CD4-positive, alpha-beta T cell treated with Interleukin-15 for 4 hours (primary cell): ENCODE measurements at places on chromosomes 2 and 18.

- no peak for DNase-seq
These were observed 252.8 kb downstream of the MTX2 start for GRCh38 chr2:176521878-176522670.

DNA sequence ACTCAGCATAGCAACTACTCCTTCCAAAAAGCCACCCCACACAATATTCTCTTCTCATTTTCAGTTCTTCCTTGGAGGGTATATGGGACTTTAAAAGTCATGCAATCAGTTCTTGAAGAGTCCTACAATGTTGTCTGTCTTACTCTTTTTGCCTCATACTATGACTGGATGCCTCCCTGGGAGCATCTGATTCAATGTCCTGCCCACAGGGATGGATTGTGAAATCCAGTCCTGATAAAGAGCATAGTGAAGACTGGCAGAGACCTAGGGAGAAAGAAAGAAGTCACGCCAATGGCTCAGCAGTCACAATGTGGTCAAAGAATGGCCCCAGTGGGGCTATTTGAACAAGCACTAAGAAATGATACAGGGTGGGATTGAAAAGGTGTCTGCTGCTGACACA is 155.1 kb upstream of the SERPINE2 start:
- no peak for DNase-seq

GRCh38 chr2:127097471-127097765 is 9.5 kb downstream of the BIN1 start:
- DNase-seq, result no peak

DNA sequence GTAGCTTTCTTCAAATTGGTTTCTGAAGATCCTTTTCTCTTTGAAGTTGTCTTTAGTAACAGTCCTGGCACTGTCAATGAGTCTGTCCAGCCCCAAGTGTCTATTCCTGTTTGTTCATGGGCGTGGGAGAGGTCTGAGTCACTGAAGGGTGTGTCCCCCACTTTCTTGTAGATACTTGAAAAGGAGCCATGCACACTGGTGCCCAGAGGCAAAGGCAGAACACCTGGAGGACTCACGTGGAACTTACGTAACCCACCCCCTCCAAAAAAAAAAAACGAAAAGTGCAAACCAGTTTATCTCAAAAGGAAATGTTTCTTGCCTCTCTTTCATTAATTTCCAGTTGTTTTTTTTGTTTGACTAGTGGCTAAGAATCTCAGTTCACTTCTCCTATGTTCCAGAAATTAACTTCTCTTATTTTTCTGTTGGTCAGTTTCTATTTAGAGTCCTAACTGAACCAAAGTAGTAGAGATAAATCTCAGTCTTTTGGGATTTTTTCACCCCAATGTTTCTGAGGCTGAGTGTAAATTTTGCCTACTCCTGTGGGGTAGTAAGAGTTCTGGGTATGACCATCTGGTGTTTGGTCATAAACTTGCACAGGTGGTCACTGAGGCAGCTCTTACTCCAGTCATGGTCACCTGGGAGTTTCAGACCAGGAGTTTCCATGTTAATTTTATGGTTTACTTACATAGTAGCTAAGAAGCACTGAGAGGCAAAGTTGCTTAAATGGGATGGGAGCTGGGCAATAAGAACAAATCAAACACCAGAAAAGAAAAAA is 54.9 kb downstream of the DSC3 start:
- no peak for DNase-seq

GRCh38 chr2:52976143-52976949 is 791.3 kb upstream of the CHAC2 start:
- DNase-seq, result no peak

GRCh38 chr2:212156088-212156487 is 382.5 kb downstream of the ERBB4 start:
- DNase-seq, result no peak

GRCh38 chr2:68303033-68303901 is 16.5 kb downstream of the CNRIP1 start:
- no peak for DNase-seq

DNA sequence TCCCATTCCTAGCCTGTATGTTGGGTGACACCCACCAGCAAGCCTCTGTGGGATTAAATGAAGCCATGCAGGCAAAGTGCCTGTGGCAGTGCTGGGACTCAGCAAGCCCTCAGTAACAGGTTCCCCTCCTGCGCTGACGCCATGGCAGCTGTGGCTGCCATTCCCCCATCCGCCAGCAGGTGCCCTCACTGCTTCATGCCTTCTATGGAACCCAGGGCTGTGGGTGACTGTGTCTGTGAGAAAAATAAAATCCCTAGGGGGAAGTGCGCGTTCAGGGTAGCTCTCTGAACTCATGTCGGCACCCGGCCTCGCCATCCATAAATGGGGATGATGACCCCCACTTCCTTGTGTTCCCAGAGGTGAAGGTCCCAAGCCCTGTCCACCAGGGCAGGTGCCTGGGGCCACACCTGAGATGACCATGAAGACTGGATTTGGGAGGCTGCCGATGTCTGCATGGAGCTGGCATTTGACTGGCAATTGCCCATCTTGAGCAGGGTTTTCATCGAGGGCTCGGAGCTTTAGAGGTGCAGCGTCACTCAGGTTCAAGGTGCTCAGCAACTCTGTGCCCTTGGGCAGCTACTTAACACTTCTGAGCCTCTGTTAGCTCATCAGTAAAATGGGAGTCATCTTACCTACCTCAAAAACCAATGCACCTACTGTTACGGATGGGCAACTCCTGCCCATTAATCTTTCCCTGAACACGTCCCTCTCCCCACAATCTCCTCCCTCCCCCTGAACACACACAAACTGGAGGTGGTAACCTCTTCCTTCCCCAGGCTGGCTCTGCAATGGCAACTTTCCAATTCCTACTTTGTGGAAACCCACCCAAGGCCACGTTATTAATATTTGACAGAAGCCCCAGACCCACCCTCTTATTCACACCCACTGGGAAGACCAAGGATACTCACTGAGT is 2.9 kb upstream of the MAL start:
- peak; percentile 85 for DNase-seq

DNA sequence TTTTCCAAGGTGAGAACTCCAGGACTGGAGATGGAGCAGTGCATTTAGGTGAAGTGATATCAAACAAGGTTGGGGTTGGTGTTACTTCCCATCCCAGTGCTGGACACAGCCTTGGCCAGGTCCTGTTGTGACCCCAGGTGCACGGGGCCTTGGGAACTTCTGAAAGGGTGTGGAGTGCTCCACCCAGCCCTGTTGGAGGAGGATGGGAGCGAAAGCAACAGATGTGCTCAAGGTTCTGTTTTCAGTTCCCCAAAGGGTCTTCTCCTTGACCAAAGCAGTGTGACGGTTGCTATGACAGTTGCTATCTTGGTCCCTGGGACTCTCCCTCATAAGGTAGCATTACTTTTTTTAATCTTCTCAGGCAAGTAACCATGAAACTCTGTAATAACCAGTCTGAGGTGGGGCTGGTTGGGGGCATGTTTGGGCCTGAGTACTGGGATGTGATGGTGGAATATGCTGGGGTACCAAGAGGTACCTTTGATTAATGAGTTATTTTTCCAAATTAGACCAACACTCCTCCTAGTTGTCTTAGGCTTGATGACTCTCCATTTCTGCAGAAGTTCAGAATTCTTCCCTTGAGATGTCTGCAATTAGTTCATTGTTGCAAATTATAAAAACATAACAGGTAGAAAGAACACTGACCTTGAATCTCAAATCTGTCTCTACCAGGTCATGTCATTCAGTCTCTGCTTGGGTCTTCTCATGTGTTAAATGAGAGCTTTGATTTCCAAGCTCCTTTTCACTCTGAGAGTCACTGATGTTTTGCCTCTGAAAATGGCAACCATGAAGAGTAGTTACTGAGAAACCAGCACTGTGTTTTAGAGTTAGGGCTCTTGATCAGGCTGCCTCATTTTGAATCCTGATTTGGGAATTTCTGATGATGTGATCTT is 154.5 kb downstream of the RPIA start:
- DNase-seq, result no peak

DNA sequence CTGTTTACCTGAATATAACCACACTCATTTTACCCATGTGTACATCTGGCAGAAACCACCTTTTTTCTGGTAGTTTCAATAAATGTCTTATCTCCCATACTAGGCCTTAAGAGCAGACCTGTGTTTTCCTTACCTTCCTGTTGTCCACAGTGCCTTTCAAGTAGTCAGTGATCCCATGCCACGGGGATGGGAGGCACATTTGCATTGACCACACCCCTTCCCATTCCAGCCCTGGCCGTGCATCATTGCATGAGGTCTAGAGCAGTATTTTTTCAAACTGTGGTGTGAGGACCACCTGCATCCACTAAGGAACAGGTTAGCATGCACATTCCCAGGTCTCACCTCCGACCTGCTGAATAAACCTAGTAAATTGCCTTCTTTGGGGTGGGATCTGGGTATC is 165.2 kb upstream of the FOSL2 start:
- no peak for DNase-seq

DNA sequence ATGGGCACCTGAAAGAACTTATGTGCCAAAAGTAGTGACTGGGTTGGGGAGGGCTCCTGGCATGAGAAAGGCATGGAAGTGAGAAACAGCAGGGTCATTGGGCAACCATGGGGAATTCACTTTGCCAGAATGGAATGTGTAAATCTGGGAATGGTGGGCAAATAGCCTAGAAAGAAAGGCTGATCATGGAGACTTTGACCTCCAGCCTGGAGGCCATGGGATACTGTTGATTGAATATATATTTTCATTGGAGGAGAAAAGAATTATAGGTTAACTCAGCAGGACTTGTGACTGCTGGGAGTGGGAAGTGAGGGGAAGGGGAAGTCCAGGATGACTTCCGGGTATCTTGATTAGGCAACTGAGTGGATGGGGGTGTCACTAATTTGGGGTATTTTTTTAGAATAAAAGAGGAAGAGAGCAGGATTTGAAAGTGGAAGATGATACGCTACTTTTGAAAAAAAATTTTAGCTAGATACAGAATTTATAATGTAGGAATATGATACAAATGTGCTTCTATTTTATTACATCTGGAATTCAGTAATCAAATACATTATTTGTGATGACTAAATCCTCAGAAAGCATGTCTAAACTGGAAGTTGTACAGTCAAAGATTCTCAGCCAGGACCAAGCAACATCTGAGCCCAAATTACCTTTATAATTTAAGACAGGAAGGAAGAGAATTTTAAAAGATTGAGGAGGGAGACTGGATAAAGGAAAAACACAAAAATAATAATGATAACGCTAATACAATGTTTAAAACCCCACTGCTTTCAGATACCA is 116.2 kb downstream of the GATA6 start:
- DNase-seq, result no peak

DNA sequence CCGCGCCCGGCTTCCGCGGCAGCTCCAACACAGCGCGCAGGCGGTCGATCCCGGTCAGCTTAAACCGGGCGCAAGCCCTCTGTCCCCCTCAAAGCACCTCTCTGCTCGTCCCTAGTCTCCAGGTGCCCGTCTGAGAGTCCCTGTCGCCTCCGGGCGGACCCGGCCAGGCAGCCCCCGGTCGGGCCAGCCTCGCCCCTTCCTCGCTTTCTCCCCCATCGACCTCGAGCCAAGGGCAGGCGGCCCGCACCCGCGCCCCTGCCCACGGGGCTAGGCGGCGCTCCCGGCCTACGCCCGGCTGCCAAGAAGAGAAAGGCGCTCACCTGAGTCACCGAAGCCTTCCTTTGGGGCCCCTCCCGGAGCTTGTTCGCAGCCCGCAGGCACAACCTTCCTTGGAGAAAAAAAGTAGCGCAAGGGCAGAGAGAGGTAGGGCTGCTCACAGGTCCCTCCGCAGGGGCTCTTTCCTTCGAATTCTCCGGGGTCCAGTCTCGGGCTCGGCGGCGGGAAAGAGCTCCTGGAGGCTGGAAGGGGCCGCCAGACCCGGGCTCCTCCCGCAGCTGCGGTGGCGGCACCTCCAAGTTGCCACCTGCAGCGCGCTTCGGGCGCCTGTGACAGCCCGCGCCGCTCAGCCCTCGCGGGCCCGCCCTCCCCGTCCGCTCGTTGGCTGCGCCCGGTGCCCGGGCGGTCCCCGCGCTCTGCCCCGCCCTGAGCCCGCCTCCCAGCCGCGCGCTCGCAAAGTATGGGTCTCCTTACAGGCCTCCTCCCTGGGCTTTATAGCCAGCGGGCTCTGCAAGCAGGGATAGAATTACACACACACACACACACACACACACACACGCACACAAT is 86.5 kb upstream of the EPB41L3 start:
- DNase-seq, result no peak

DNA sequence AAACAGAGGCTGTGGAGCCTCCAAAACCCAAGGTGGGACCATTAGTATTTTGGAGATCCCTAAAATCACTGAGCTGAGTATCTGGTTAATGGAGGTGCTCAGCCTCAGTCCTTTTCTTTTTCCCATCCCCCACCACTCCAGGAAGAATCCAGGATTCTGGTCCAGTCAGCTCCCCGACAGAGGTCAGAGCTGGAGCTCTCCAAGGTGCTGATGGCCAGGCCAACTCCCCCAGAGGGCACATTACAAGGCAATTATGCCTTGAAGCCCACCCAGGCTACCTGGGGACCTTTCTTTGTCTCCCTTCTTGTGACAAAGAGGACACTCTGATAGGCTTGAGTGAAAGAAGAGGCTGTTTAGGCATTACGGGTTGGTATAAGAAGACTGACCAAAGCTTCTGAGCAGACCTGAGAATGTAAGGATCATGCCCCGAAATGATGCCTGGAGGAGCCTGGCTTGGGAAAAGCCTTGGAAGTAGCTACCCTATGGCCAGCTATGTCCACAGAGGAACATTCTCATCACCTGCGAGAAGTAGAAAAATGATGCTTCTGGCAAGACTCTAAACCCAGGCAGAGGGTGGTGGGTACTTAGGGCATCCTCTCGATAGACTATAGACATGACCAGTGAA is 102.5 kb upstream of the LDAH start:
- DNase-seq, result no peak

DNA sequence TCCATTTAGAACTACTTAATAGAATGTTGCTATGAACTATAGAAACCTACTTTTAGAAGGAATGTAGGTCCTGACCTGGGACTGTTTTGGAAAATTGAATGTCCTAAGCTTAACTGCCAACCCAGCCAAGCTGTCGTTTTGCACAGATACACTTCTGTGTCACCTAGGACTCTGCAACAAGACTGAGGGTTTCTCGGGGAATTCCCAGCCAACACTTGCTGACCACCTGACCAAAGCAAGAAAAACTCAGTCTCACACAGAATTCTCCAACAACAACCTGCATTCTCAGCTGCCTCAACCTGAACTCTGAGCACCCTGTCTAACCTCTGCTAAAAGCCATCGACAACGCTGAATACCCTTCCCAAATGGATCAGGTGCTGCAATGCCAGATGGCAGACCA is 128.2 kb downstream of the SS18 start:
- DNase-seq, result no peak

DNA sequence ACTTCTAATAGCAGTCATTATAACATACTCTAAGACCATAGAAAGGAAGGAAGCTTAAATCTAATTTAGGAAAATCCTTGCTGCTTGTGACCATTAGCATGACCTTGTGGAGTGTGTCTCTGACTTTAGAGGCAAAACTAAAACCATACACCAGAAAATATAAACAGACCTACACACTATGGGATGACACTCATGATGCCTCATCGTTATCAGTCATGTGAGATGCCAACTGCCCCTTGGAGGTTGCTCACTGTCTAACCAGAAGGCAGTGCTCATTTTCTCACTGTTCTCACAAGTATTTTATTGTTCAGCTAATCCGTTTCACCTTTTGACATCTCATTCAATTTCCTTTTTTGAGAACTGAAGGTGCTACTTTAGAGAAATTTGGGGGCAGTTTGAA is 376.9 kb downstream of the RND3 start:
- DNase-seq, result no peak

GRCh38 chr2:231332388-231332787 is 63.1 kb upstream of the B3GNT7 start:
- no peak for DNase-seq
